ENCODE measurements at places on chromosomes 16 and 17. TPM values are rescaled to one million over a fixed set of nuclear protein-coding genes. Genes with fewer than 3 reads are reported as not detected.

The KARS1 gene
- total RNA-seq, result 207 TPM

The SLFN12L gene
- 0.14 TPM for total RNA-seq

The SCGB1C2 gene
- total RNA-seq, result not detected

The HOXB6 gene
- 144 TPM for total RNA-seq
